ENCODE measurements at places on chromosomes 12 and 14.

GRCh38 chr12:106863189-106863588 lies 88.7 kb downstream of the RIC8B start:
- no peak for DNase-seq

DNA sequence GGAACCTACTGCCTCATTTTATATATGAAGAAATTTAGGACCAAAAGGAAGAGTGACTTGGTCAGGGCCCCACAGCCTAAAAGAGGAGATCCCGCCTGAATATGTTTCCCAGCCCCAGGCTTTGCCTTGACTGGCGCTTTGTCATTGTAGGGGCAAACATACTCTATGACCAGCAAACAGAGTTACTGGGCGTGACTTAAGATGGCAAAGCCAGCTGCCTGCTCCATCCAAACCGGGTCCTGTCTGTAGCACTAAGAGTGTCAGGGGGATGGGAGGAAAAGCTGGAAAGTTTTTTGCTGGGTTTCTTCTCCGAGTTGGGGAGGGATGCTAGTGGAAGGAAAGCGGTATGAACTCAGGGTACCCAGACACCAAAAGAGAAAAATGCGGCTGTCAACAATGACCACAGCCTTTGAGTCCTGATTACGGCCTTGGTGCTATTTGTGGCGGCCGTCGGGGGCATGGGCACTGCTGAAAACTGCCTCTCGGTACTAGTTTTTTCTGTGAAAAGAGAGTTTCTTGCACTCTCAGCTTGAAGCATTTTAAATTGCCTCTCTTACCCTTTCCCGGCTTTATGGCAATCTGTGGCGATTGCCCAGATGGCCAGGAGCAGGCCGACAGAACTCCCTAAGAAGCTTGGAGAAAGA lies 82.7 kb downstream of the PRIMA1 start:
- DNase-seq = no peak

DNA sequence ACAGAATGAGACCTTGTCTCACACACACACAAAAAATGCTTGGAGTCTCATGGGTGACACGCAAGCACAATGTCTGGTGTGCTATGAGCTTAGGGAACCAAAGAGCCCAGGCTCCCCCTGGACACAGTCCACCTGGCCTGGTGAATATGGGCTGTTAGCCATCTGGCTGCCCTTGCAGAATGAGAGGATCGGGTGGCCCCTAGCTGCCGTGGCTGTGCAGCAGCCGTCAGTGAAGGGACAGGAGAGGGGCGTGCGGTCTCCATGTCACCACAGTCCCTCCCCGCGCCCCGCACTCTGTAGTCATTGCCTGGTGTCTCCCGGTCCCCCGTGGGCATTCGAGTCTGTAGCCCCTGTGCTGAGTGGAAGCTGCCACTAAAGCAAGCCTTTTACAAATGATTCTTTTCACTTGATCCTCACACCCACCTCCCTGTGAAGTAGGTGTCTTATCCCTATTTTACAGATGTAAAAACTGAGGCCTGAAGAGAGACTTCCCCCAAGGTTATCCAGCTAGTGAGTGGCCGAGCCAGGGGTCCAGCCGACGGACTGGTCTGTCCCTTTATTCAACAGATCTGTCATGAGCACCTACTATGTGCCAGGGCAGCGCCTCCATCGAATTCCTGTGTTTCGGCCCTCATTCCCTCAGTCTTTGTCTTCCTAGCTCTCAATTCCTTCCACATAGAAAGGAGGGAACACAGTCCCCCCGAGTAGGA lies 18.8 kb downstream of the MVK start:
- no peak for DNase-seq

GRCh38 chr12:65022421-65022820 lies 98.7 kb downstream of the WIF1 start:
- DNase-seq = no peak

DNA sequence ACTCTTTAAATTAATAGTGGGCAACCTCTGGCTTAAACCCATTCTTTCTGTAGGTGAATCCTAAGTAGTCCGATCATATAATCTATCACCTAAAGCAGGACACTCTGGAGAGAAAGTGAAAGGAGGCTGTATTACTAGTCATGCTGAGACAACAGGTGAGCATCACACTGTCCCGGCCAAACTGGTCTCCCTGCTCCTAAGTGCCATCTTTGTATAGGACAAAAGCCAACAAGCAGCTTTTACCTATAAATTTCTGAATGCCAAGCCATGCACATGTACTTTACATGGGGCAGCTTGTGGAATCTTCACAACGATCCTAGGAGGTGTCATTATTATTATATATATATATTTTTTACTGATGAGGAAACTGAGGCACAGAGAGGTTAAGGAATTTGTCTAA lies 18.0 kb downstream of the PLEKHH1 start:
- no peak for DNase-seq

DNA sequence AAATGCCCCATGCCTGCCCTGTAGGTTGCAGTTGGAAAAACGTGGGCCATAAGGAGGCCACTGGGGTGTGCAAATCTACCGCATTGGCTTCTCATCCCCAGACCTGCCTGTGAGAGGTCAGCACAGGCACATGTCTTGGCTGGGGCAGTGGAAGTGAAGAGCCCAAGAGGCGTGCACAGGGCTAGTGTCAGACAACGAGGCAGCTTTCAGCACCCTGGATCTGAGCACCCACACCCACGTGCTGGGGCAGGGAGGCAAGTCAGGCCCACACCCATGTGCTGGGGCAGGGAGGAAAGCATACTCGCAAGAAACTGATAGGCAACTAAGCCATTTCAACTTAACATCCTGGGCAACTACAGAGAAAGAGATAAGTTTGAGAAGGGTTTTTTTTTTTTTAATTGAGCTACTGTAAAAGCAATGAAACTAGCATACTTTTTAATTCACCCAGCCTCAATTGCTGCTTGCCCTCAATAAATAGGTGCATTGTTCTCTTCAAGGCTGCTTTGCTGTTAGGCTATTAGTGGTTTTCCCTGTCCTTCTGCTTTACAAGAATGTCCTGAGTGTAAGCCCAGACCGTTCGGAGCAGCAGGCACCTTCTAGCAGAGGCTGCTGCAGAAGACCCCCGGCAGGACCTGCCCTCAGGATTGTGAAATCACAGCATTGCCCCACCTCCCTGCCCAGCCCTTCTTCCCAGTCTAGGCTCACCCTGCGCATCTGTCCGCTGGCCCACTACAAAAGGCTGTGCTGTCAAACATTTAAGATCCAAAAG lies 355.3 kb upstream of the FKBP4 start:
- no peak for DNase-seq

GRCh38 chr14:61176686-61177085 lies 104.5 kb downstream of the TMEM30B start:
- no peak for DNase-seq

GRCh38 chr14:38125481-38126037 lies 82.1 kb upstream of the SSTR1 start:
- no peak for DNase-seq

DNA sequence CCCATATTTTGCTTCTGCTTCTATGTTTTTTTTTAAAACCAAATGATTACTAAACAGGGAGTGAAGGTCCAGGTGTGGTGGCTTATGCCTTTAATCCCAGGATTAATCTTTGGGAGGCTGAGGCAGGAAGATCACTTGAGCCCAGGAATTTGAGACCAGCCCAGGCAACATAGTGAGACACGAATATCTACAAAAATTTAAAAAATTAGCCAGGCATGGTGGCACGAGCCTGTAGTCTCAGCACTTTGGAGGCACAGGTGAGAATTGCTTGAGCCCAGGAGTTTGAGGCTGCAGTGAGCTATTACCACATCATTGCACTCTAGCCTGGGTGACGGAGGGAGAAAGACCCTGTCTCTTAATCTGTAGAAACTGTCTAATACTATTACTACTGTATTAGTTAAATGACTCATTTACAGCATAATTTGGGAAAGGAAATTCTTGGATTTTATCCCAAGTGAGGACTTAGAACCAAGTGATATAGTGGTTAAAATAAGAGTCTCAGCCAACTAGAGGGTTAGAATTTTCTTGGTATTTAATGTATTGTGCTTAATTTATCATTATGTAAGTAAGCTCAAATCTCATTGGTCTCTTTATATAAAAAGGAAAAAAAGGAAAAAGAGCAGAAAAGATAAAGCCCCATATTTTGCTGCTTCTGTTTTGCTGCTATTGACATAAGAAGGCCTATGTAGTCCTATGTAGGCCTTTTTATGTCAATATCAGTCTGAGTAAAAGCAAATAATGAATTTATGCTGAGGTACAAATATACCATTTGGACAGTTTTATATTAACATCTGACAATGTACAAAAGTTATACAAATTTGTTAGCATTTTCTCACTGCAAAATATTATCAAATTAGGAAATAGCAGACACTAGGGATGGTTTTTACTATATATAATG lies 163.4 kb downstream of the RAD51B start:
- DNase-seq = no peak

DNA sequence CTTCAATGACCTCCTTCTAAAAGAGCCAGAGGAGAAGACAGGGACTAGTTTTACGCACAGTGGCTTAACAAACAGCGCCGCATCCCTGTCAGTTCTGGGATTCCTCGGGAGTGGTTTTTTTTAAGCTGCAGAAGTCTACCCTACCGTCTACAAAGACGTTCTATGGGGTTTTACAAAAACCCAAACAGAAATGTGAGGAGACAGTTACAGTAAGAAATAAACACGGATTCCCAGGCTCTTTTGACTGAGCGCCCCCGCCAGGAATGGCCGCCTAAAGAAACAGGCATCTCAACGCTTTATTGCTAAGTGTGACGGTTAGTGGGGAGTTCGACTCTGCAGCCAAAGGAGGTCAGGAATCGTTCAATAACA lies 484 bp downstream of the ALKBH1 start:
- peak; percentile 49 for DNase-seq

GRCh38 chr12:50747817-50748216 lies 16.1 kb upstream of the ATF1 start:
- no peak for DNase-seq

DNA sequence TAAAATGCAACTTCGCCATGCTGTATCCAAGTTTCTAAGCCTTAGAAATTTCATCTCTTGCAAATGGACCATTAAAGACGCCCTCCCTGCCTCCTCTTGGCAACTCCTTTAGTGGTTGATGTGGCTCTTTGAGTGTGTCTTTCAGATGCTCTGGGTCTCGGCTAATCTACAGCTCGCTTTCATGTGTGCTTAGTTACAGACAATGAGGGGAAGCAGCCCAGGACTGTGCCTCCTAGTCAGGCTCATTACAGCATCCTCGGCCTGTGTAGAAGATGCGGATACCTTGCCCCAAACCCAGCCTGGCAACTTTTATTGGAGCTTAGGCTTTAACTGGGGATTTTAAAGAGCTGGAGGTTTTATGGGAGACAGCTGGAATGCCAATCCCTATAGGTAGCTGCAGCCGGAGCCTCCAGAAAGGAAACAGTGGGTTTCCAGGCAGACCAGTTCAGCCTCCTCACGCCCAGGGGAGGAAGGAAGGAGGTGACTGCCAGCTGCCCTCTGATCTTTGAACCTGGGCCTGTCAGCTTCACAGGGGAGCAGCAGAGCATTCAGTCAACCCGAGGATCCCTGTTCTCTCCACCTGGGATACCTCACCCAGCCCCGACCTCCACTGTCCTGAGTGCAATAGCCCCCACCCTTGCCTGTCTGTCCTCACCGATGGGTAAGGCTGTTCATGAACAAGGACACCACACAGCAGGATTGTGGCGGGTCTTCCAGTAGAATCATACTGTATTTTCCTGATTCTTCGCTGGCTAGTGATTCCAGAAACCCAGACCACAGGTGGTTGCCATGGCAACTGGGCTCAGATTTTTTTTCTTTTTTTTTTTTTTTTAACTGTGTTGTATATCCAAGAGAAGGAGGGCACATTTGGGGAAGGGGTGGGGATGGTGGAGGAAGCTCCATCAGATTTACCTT lies 638.5 kb downstream of the MED13L start:
- no peak for DNase-seq

DNA sequence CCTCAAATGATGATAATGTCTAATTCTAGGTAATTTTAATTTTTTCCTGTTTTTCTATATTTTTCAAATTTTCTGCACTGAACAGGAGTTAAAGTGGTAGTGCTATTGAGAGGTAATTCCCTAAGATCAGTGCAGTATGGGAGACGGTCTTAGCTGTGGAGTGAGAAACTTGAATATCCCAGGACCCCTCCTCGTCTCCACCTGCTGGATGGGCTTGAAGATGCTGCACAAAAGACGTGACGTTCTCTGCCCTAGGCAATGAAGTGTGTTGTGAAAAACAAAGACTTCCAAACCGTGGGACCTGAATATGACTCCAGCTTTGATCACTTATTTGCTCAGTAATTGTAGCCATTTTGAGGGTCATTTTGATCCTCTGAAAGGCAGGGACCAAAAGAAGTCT lies 298.1 kb downstream of the VRK1 start:
- no peak for DNase-seq

GRCh38 chr14:87892763-87893162 lies 100.2 kb downstream of the GALC start:
- no peak for DNase-seq

- DNase-seq = peak; percentile 35
These were observed 57.8 kb upstream of the ARHGAP5 start for GRCh38 chr14:32019276-32019675.

GRCh38 chr12:63978519-63978918 lies 134.0 kb downstream of the SRGAP1 start:
- no peak for DNase-seq

DNA sequence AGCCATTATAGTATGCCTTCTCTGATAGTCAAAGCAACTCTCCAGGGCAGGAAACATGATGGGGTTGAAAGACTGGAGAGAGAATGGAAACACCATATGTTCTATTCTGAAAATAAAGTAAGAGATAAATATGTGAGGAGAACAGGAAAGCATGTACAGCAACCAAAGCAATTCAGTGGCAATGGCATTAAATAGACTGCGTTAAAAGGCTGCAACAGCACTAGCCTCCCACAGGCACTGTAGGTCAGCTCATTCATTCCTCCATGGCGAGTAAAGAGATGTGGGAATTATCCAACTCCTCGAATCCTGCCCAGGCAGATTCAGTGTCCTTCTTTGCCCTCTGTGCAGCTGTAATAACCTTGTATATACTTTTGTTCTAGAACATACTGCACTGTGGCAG lies 43.8 kb downstream of the ANO6 start:
- peak; percentile 16 for DNase-seq

DNA sequence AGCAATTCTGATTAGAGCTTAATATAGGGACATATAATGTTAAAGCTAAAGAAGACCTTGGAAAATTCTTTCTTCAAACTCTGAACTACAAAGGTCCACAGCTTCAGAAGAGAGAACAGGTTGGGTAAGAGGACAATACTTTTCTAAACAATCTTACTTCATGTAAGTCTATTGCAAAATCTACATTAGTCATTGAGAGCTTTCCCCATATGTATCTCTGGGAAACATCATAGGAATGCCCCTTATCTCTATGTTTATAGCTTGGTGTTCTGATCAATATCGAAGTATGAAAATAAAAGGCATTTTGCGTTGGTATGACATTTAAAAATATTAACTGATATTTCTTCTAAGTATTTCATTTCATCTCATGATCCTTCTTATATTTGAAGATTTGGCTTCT lies 962.6 kb downstream of the AACS start:
- DNase-seq = no peak
